ENCODE measurements at places on chromosomes 3 and 15. TPM values are rescaled to one million over a fixed set of nuclear protein-coding genes. Genes with fewer than 3 reads are reported as not detected.

CCR3 gene
- total RNA-seq: not detected

DNA sequence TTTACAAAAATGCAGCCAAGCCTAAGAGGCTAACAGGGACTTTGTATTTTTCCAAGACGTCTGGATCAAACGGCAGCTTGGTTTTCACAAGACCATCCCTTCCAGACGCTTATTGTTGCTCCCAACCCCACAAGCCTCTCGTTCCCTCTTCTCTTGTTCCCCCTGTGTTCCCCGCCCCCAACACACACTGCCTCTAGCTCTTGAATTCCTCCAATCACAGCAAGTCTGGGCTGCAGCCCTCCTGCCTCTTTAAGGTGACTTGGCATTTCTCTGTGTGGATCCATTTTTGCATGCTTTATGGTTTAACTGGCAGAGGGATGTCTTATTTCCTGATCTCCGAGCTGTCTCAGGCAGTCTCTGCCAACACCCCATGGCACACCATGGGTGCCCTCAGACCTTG is 182.2 kb downstream of the ABHD5 start:
- no peak for DNase-seq

CLCN2 gene
- total RNA-seq: 13.7 TPM

GRCh38 chr3:62569609-62570008 is 196.3 kb upstream of the FEZF2 start:
- no peak for DNase-seq

GRCh38 chr3:160702290-160702689 is 25.3 kb downstream of the ARL14 start:
- DNase-seq: no peak

CSTA gene
- not detected for total RNA-seq

DNA sequence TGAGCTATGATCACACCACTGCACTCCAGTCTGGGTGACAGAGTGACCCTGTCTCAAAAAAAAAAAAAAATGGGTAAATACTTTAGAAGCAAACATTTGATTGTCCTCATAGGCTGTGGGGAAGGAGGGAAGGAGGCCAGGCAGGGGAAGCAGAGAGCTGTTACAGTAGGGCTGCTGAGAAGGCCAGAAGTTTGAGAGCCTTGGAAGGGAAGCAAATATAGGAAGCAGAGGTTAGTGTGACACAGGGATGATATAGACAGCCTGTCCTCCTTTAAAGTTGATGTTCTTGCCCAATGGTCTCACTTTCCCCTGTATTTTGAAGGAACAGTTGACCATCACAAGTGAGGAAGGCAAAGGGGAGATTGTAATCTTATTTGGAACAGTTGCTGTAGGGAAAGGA is 5.3 kb upstream of the ALPK3 start:
- no peak for DNase-seq

PPP2R3A gene
- total RNA-seq: 34.7 TPM

DNA sequence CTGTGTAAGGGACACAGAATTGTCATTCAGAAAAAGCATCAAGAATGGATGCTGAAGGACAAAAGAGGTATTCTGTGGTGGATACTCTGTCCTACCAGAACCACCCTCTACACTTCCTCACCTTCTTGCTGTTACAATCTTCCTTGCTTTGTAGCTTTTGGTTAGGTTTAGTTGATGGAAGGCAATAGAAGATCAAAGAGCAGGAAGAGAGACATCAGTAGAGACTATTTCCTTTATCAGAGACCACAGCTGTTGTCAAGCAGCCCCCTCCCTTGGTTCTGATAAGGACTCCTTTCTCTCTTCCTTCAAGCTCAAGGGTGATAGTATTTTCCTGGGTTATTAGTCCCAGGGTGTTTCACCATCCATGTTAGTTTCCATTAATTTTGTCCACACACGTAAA is 84.7 kb upstream of the ALCAM start:
- no peak for DNase-seq

DNA sequence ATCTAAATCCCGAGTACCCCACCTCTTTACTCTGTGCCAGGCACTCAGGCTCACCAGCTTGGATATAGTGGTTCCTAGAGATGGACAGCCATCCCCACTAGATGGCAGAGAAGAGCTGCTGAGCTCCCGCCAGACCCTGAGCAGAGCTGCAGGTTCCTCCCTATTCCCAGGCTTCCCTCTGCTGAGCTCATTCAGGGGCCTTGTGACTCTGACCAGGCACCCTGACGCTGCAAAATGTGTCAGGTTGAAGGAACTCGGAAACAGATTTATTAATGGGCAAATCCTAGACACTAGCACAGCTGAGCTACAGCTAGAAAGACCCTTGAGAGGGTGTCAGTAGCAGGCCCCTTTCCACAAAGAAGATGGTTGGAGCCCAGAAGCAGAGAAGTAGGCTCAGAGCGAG is 38.2 kb upstream of the RHO start:
- DNase-seq: peak; percentile 74

NIPA2 gene
- 78.6 TPM for total RNA-seq

GRCh38 chr15:76310475-76311099 is 682 bp downstream of the ETFA start:
- DNase-seq: no peak

GRCh38 chr3:83946049-83946448 is 1012.7 kb upstream of the CADM2 start:
- no peak for DNase-seq

CHRNA5 gene
- 0.48 TPM for total RNA-seq

GRCh38 chr3:174438501-174439145 is 420.5 kb upstream of the NAALADL2 start:
- DNase-seq: no peak

- DNase-seq: no peak
Measured at GRCh38 chr15:96583671-96584070, 253.2 kb downstream of the NR2F2 start.

DNA sequence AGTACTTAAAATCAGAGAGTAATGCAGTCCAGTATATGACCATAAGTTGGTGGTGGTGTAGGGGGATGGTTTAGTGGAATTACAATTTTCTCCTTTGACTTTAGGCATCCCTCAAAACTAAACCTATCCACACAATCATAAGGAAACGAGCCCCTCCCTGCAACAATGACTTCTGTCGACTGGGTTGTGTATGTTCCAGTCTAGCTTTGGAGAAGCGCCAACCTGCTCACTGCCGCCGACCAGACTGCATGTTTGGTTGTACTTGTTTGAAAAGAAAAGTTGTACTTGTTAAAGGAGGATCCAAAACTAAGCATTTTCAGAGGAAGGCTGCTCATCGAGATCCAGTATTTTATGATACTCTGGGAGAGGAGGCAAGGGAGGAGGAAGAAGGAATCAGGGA is 52.8 kb downstream of the MGA start:
- DNase-seq: peak; percentile 24

- DNase-seq: no peak
Measured at GRCh38 chr3:189488241-189488767, 142.9 kb upstream of the TP63 start.

GRCh38 chr15:40875991-40876730 is 2.1 kb upstream of the RHOV start:
- no peak for DNase-seq

GRCh38 chr3:10521772-10522441 is 16.5 kb upstream of the ATP2B2 start:
- DNase-seq: no peak

DNA sequence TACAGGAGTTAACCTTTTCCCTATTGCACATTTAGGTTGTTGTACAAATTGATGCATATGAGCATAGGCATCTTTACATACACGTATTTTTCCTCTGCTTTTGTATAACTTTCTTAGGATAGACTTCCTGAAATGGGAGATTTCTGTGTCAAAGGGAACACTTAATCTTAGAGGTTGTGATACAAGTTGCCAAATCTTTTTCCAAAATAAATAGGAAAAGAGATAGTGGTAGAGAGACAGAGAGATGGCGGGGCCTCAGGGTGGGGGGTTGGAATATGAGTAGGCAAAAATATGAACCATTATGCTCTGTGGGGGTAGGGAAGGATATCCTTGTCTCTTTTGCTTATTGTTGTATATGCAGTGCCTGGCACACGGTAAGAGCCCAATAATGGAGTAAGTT is 70.7 kb upstream of the UBE2E1 start:
- no peak for DNase-seq

DNA sequence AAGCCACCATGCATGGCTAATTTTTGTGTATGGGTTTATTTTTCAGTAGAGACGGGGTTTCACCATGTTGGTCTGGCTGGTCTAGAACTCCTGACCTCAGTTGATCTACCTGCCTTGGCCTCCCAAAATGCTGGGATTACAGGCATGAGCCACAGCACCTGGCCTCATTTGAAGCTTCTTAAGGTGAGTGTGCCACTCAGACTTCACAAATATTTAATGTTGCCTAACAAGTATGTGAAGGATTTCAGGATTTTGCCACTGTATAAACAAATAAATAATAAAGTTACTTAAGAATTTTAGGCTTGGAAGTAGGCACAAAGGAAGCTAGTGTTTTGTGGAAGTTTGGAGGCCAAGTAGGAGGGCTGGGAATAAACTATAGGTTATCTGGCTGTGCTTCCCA is 73.5 kb downstream of the FGF12 start:
- DNase-seq: no peak

GOLGA8R gene
- total RNA-seq: 3.6 TPM

DNA sequence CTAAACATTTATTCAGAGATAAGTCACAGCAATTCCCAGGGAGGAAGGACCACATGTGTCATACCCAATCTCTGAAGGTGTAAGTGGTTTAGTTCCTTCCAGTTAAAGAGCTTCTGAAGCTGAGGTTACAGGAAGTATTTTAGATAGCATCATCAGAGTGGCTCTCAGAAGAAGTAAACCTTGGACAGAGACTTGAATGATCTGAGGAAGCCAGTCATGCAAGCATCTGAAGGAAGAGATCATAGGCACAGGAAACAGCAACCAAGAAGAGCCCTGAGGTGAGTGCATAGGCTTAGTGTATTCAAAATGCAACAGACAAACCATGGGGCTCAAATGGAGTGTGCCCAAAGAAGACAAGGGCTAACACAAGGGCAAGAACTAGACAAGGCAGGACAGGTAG is 210.3 kb downstream of the ULK4 start:
- DNase-seq: no peak

CLSTN2 gene
- 0.60 TPM for total RNA-seq

SCAANT1 gene
- total RNA-seq: not detected

DNA sequence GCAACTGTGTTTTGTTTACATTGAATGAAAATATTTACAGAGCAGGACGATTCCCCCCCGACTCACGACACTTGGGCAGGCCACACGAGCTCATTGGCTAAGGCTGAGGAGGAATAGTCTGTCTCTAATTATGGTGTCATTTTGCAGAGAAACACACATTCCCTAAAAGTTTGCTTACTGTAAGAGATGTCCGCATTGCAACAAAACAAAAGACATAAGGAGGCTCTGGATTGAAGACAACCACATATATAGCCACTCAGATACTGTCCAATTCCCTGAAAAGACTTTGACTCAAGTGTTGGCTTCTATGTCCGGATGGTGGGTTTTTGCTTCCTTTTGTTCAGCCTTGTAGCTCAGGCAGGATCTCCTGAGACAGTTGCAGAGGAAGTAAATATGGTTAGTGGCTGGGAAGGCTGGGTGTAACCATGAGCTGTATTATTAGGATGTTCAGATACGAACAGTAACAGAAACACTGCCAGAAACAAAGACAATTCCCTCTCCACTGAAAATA is 170.4 kb downstream of the KLHL25 start:
- DNase-seq: no peak

- no peak for DNase-seq
Measured at GRCh38 chr15:101679806-101680205, 27.6 kb upstream of the TM2D3 start.

- no peak for DNase-seq
Measured at GRCh38 chr3:172717493-172718088, 6.7 kb upstream of the NCEH1 start.

CHSY1 gene
- total RNA-seq: 16.8 TPM
